Neural crest cell (in vitro differentiated cells): ENCODE measurements at places on chromosomes 12 and 14. TPM values are rescaled to one million over a fixed set of nuclear protein-coding genes. Genes with fewer than 3 reads are reported as not detected.

The HAL gene
- total RNA-seq: 0.25 and 0.65 TPM in 2 replicates

The ANKRD33 gene
- not detected in 2 replicates for total RNA-seq

- H3K4me3 ChIP-seq: no peak overlapping the region
- H3K36me3 ChIP-seq: peaks cover 9% of the 10 kb centered on the region
- H3K27me3 ChIP-seq: no peaks in the 10 kb centered on the region
- no peak for DNase-seq
These were observed 496.4 kb downstream of the PCNX1 start for GRCh38 chr14:71403656-71404055.

- DNase-seq: no peak
- H3K27me3 ChIP-seq: peaks cover 17% of the 10 kb centered on the region
- H3K4me3 ChIP-seq: no peak overlapping the region
- no peaks in the 10 kb centered on the region for H3K4me1 ChIP-seq
- H3K27ac ChIP-seq: no peak overlapping the region
These were observed 27.2 kb upstream of the ALG10 start for GRCh38 chr12:33994857-33995808.

DNA sequence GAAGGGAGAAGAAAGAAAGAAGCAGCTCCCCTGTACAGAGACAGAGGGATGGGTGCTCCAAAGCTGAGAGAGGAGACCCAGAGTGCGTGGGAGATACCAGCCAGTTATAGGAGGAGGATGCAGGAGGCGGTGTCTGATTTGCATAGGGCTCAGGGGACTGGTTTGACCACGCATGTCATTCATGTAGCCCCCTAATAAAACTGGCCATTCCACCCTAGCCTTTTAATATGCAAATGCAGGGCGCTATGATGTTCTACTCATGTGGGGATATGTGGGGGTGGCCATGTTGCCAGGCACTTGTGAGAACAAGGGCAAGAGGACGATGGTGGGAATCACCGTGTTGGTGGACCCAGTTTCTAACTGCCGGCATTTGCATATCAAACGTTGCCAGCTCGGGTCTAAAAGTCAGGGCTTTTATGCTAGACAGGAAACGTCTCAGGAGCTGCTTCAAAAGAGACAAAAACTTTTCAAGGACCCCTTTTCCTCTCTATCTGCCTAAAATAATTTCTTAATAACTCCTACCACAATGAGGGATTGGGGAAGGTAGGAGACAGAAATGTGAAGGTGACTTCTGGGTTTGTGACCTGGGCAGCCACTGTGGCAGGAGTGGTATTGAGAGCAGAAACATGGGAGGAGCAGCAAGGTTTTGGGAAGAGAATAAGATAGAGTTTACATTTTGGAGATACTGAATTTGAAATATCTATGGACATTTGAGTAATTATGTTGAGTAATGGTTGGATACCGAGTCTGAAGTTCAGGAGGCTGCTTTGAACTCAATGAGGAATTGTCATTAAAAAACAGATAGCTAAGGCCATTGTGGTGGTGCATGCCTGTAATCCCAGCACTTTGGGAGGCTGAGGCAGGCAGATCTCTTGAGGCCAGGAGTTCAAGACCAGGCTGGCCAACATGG lies 2.2 kb upstream of the ATXN3 start:
- H3K4me1 ChIP-seq: peaks cover 31% of the 10 kb centered on the region
- no peaks in the 10 kb centered on the region for H3K36me3 ChIP-seq
- DNase-seq: peak; percentile 11

GRCh38 chr14:67411820-67412421 lies at the start of gene PLEK2:
PLEK2 (minus strand) TSS chr14:67412165; CDS start chr14:67412059, 106 bp downstream.
- H3K27me3 ChIP-seq: no peaks in the 10 kb centered on the region
- H3K27ac ChIP-seq: no peak within 1 kb of the TSS
- no peaks in the 10 kb centered on the region for H3K4me1 ChIP-seq
- no peak within 1 kb of the TSS for H3K4me3 ChIP-seq

The HHIPL1 gene
- total RNA-seq: 2.3 and 2.5 TPM in 2 replicates

The KRT82 gene
- total RNA-seq: not detected in 2 replicates

DNA sequence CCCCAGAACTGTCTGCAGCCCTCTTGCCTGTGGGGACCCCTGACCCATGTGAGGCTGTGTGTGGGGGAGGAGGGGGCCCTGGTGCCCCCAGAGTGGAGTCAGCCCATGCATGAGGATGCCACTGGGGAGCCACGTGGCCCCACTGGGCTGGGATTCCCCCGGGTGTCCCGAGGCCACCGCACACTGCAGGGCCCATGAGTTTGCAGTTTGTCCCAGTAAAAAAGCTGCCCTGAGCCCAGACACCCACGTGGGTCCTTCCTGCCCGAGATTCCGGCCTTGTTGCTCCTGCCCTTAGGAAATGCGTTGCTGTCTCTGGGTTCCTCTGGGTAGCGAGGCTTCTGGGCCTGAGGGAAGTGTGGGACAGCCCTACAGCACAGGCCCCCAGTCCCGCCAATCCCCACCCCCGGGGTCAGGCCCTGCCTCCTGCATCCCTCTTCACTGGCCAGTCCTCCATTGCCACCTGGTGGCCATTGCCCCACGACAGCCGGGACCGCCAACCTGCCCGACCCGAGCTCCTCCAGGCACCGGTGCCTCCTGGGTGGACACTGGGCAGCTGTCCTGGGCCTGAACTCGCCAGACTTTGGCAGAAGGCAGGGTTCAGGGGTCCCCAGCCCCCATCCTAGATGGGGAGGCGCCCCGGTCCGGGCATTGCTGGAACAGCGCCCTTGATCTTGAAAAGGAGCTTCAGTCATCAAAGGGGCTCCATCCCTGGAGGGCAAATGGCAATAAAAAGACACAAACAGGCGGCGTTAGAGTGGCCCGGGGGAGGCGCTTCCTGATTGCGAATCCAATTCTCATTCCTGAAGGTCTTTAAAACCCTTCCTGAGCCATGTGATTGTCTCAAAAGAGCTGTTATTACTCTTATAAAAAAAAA lies 15.6 kb upstream of the C14orf180 start:
- H3K4me3 ChIP-seq: no peak overlapping the region
- no peak overlapping the region for H3K27ac ChIP-seq
- peak; percentile 85 for DNase-seq
- H3K4me1 ChIP-seq: peaks cover 3% of the 10 kb centered on the region
- no peaks in the 10 kb centered on the region for H3K36me3 ChIP-seq

- no peaks in the 10 kb centered on the region for H3K36me3 ChIP-seq
- DNase-seq: no peak
- H3K4me1 ChIP-seq: peaks cover 8% of the 10 kb centered on the region
- H3K4me3 ChIP-seq: no peak overlapping the region
These were observed 26.1 kb upstream of the PLEKHG7 start for GRCh38 chr12:92676710-92677109.

DNA sequence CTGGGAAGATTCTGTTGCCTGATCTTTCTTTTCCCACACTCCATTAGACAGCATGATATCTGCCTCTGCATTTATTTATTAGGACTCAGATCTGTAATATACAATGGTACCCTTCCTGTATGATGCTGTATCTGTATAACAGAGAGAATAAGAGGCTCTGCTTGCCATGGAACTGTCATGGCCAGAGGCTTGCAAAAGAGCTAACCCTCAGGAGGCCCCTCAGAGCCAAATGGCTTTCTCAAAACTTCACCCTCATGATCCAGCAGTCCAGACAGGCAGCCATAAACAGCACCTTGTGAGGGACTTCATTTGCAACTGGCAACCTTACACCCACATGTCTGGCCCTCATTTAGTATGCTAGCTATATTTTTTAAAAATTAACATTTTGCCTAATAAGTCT lies 57.6 kb downstream of the TMEM30B start:
- no peaks in the 10 kb centered on the region for H3K36me3 ChIP-seq
- H3K27me3 ChIP-seq: no peaks in the 10 kb centered on the region
- peaks cover 4% of the 10 kb centered on the region for H3K4me1 ChIP-seq
- H3K4me3 ChIP-seq: no peak overlapping the region
- no peak overlapping the region for H3K27ac ChIP-seq

DNA sequence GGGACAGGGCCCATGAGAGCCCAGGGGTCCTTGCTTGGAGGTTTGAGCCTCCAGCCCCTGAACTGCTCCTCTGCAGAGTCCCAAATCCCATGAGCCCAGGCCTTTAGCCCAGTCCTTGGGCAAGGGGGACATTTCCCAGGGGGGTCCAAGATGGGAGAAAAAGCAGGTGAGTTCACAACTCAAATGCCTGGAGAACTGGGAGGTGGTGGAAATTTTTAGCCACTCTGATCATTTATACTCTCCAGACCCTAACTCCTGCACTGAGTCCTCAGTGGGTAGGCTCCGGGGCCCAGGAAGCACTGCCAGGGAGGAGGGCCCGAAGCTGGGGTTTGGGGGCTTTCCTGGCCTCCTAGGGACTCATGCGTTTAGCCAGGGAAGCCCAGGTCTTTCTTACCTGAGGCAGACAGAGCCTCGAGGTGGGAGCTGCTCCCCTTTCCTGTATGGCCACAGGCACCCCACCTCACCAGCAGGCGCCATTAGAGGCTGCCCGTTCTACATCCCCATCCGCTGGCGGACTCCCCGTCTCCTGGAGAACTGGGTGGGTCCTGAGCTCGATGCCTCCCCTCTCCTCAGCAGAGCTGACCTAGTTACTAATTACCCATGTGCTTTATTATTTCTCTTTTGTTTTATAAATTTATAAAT lies 998 bp downstream of the HNF1A start:
- DNase-seq: no peak
- no peaks in the 10 kb centered on the region for H3K36me3 ChIP-seq
- H3K27ac ChIP-seq: no peak overlapping the region
- H3K27me3 ChIP-seq: no peaks in the 10 kb centered on the region

The GZMB gene
- not detected in 2 replicates for total RNA-seq

The ASB2 gene
- 3.0 and 3.5 TPM in 2 replicates for total RNA-seq

The SOCS2 gene
- total RNA-seq: 53.5 and 56.4 TPM in 2 replicates

DNA sequence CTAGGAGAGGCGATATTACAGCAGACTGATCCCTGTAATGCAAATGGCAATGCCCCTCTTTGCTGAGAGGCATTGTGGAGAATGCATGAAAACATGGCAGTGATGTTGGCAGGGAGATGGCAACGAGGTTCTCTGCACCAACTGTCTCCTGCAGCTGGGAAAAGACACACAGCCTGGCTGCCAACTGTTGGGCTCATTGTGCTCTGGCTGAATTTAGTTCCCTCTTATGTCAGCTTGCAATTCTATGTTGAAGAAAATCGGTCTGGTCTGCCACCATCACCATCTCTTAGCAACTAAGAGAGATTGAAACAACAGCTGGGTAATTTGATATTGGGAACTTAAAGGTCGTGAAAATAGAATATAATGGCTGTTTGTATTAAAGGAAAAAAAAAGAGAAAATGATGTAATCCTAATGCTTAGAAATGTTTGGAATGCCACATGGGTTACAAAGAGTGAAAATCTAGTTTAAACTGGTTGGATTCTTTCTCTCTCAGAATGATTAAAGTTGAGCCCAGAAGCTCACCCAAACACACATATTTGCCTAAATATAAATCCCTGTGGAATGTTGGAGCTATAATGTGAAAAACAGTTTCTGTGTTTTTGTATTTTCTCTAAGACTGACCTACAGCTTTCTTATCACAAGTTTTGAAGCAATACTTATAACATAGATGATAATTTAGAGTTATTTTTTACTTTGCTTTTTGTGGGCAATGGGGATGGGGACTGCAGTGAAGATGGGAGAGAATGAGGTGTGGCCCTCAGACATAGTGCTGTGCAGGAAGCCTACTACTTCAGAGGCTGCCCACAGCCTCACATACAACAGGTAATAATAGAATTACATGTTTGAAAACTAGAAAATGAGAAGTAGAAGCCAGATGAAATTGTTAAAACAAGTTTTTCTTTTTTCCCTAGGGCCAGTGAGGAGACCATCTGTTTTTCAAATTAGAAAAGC lies 143.7 kb downstream of the AKAP6 start:
- H3K4me1 ChIP-seq: peaks cover 25% of the 10 kb centered on the region
- no peak for DNase-seq
- no peaks in the 10 kb centered on the region for H3K36me3 ChIP-seq
- no peak overlapping the region for H3K4me3 ChIP-seq
- H3K27me3 ChIP-seq: no peaks in the 10 kb centered on the region
- no peak overlapping the region for H3K27ac ChIP-seq

DNA sequence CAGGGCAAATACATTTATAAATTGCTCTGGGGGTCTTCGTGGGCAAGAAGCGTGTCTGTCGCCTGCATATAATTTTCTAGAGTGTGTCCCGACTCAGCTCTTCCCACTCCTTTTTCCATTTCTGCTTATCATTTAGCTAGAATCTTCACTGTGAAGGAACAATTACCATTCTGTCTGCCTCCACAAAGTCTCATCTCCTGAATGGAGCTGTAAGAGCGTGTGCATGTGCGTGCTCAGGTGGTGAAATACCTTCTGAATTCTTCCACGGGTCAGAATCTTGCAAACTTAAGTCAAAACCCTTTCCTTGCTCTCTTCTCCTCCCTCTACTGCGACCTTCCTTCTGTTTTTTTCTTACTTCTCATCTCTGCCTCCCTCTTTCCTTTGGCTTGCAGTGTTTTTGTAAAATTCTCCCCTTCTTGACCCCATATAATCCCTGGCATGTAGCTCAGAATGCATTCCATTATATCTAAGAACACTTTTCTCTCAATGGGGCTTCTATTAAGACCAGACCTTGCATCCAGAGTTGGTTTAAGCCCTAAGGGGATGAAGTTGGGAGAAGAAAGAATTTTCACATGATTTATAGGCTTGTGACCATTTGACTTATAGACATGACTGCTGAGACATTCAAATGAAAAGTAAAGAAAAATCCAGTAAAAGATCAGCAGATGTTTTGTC lies 25.0 kb upstream of the GSG1 start:
- no peaks in the 10 kb centered on the region for H3K36me3 ChIP-seq
- H3K27me3 ChIP-seq: peaks cover 24% of the 10 kb centered on the region
- no peak for DNase-seq
- peaks cover 35% of the 10 kb centered on the region for H3K4me1 ChIP-seq
- no peak overlapping the region for H3K27ac ChIP-seq
